ENCODE measurements at places on chromosomes 2 and 18.

DNA sequence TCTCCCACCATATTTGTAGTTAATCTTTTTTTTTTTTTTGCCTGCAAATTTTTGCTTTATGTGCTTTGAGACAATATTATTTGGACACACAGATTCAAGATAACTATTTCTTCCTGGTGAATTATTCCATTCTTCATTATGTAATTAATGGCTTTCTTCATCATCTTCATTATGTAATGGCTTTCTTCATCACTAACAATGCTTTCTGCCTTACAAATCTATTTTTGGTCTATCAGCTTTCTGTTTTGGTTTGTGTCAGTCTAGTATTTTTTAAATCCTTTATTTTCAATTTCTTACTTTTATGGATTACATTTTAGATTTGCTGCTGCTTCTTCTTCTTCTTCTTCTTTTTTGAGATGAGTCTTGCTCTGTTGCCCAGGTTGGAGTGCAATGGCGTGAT is 60.5 kb downstream of the MSH6 start:
- DNase-seq, result no peak

- DNase-seq, result no peak
Measured at GRCh38 chr2:15874321-15874720, 66.0 kb upstream of the MYCN start.

DNA sequence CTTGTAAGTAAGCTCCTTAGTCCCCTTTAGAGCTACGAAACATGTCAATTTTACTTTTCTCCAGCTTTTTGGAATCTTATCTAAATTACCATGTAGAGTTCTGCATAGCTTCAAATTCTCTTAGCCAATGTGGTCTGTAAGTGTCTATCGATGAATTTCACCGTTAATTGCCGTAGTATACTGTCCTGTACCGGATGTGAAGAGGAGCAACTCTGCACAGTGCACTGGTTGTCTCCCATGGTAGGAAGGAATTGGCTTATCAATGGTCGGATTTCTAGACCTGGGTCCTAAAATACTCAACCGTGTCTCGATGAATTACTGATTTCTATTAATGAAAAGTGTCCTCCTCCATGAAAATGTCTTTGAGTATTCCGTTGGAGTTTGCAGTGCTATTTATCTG is 1.9 kb downstream of the NOP58 start:
- DNase-seq, result no peak

DNA sequence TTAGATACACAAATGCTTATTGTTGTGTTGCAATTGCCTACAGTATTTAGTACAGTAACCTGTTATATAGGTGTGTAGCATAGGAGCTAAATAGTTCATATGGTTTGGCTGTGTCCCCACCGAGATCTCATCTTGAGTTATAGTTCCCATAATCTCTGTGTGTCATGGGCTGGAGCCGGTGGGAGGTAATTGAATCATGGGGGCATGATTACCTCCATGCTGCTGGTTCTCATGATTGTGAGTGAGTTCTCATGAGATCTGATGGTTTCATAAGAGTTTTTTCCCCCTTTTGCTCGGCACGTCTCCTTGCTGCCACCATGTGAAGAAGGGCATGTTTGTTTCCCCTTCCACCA is 190.5 kb upstream of the SESTD1 start:
- DNase-seq, result no peak

DNA sequence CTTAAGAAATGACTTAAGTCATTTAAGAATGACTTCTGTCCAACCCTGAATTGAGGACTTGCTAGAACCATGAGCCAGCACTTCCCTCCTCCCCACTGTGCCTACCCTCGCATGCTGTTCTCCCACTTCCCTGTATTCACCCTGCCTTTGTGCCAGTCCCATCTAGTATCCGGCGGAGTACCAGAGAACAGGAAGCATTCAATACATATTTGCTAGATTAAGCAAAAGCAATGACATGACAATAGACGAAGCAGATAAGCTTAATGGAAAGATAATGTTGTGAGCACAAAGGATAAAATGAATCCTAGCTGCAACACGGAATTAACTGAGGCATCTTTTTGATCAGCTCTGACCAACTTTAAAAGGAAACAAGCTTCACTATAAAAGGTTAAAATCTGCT is 328.5 kb downstream of the TDRD15 start:
- no peak for DNase-seq

DNA sequence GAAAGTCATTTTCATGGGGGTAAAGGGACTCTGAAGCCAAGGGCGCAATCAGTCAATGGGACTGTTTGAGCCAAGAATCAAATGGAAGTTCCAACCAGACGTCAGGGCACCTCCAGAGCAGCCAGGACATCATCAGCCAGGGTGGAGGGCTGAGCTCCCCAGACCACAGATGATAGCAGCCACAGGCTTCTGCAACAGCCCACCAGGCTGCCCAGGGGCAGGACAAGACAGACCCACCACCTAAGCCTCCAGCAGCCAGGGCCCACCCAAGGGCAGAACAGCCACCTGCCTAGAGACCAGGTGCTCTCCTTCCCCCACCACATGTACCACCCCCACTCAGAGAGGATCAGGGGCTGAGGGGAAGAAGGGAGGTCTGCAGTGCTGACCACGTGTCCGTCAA is 53.8 kb upstream of the SLC66A3 start:
- DNase-seq, result no peak

DNA sequence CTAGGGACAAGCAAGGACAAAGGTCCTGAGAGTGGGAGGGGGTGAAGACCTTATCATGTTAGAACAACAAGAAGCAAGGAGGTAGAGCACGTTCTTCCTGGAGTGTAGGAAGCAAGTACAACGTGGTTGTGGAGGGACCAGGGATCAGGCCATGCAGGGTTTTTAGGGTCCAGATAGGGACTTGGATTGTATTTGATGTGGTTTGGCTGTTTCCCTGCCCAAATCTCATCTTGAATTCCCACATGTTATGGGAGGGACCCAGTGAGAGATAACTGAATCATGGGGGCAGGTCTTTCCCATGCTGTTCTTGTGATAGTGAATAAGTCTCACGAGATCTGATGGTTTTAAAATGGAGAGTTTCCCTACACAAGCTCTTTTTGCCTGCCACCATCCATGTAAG is 53.2 kb downstream of the ICA1L start:
- no peak for DNase-seq

GRCh38 chr2:98483257-98483861 is 38.7 kb downstream of the INPP4A start:
- DNase-seq, result no peak

- DNase-seq, result no peak
Measured at GRCh38 chr2:71385012-71385411, 53.4 kb downstream of the ZNF638 start.

GRCh38 chr2:7785700-7786099 is 868.5 kb downstream of the RNF144A start:
- no peak for DNase-seq

- no peak for DNase-seq
Measured at GRCh38 chr2:188582211-188582610, 290.5 kb downstream of the GULP1 start.

DNA sequence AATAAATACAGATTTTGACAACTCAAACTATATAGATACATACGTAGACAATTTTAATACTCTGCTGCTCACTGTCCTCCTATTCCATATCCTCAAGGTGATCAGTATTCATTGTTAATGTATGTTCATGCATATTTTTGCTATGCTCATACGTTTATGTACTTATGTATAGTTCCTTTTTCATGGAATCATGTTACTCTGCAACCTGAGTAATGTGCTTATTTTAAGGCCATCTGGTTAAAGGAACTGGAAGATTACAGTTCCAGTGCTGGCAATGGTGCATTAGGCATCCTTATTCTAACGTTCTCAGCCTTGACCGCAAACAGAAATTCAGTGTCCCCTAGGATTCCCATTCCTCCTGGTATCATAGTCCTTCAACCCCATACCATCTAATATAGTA is 385.0 kb upstream of the TNP1 start:
- no peak for DNase-seq

- DNase-seq, result no peak
Measured at GRCh38 chr18:55220523-55220922, 261.3 kb upstream of the CCDC68 start.

- DNase-seq, result no peak
Measured at GRCh38 chr2:101374821-101375561, 12.3 kb downstream of the CREG2 start.

DNA sequence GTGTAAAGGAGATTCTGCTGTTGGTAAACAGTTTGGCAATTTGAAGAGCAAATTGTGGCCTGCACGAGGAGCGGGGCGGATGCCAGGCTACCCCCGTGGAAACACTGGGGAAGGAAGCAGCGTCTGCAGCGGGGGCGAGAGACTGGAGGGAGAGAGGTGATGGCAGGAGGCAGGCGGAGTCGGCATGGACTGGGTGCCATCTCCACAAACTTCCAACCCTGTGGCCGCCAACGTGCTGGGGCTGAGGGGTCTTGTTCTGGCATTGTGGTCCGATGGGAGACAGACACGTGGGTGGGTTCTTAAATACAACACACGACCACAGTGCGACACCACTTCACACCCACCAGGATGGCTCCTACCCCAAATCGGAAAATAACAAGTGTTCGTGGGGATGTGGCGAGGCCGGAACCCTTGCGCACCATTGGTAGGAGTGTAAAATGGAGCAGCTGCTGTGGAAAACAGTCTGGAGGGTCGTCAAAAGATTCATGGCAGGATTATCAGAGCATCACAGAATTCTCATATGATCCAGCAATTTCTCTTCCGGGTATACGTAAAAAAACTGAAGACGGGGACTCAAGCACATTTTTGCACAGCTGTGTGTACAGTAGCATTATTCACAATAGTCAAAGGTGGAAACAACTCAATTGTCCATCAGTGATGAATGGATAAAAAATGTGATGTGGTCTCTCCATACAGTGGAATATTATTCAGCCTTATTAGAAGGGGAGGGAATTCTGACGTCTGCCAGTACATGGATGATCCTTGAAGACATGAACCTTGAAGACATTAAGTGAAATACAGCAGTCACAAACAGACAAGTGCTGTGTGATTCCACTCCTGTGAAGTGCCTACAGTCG is 82.4 kb upstream of the HPCAL1 start:
- no peak for DNase-seq

- no peak for DNase-seq
Measured at GRCh38 chr2:220855296-220855695, 716.8 kb downstream of the EPHA4 start.

DNA sequence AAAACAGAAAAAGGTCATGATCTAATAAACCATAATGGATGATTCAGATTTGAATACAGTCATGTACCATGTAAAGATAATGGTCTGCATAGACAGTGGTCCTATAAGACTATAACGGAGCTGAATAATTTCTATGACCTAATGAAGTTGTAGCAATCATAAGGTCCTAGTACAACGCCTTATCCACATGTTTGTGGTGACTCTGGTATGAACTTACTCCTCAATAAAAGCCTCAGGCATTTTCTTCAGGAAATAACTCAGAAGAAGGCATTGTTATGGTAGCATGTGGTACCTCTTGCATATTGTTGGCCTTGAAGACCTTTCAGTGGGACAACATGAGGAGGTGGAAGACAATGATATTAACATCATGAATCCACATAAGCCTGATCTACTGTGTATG is 883.3 kb downstream of the CNTNAP5 start:
- DNase-seq, result no peak

DNA sequence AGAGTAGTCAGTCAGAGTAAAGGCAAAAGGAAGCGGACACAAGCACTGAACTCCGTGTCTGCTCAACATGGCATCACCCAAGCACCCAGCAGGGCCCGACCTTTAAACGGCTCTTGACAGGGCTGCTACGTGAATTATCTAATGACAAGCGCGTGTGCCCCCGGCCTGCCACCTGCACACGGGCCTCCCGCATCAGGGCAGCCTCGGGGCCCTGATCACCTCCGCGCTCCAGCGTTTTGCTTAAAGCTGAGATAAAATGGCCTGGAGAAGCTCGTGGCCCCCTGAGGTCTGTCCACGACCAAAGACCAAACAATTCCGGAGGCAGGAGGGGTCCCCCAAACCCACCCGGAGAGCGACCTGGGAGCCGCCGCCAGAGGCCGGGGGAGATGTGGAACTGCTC is 376 bp downstream of the NDUFA10 start:
- DNase-seq, result no peak

- DNase-seq, result no peak
Measured at GRCh38 chr2:9707611-9708160, 76.9 kb upstream of the YWHAQ start.

GRCh38 chr18:9608728-9609127 is 5.6 kb downstream of the PPP4R1 start:
- DNase-seq, result no peak

- no peak for DNase-seq
Measured at GRCh38 chr2:147141930-147142329, 702.9 kb upstream of the ACVR2A start.

DNA sequence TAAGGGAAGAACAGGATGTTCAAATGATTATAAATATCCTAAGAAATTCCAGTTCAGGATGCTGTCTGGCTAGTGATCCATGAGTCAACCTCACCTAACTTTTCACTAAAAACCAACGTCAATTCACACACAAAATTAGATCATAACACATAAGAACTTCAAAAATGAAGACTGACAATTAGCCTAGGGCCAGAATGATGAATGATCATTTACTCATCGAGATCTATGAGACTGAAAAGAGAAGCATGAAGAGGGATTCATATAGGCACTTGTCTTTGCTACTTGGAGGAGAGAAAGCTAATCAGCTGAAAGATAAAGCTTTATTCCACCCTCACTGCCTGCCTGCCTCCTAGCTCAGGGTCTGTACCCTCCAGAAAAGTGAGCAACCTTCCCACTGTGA is 29.8 kb downstream of the ADD2 start:
- DNase-seq, result no peak

DNA sequence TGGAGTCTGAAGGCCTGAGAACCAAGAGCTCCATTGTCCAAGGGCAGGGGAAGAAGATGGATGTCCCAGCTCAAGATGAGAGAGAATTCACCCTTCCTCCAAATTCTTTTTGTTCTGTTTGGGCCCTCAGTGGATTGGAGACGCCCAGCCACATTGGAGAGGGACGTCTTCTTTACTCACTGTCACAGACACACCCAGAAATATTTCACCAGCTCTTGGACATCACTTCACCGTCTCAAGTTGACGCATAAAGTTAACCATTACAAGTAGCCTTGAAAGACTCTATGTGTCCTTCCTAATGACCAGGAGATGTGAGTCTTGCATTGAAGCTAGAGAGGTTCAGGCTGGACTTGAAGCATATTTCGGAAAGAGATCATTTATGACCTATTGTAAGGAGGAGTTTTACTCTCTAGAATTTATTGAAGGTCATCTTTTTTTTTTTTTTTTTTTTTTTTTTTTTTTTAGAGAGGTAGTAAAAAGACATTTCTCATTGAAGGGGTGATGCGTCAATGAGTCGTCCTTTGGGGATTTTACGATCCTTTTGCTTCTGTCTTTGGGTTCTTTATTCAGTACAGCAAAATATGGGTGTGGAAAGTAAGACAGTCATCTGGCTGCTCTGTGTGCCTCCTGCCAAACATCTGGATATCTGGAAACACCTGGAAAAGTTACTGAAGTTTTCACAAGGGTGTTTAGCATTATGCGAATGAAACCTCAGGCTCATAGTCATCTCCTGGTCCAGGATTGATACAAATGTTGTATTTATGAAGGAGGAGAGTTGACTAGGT is 118.1 kb downstream of the PRPF40A start:
- DNase-seq, result no peak

- DNase-seq, result no peak
Measured at GRCh38 chr2:219282943-219283581, 3.9 kb downstream of the DNAJB2 start.

- DNase-seq, result peak; percentile 35
Measured at GRCh38 chr2:152443771-152444170, 108.8 kb downstream of the FMNL2 start.
